ENCODE measurements at places on chromosomes 6 and 20.
A peak's percentile ranks its signal among the peaks of the same experiment; 100 is the strongest.

- DNase-seq = no peak
These were observed 88.6 kb downstream of the PDE10A start for GRCh38 chr6:165574220-165575157.

DNA sequence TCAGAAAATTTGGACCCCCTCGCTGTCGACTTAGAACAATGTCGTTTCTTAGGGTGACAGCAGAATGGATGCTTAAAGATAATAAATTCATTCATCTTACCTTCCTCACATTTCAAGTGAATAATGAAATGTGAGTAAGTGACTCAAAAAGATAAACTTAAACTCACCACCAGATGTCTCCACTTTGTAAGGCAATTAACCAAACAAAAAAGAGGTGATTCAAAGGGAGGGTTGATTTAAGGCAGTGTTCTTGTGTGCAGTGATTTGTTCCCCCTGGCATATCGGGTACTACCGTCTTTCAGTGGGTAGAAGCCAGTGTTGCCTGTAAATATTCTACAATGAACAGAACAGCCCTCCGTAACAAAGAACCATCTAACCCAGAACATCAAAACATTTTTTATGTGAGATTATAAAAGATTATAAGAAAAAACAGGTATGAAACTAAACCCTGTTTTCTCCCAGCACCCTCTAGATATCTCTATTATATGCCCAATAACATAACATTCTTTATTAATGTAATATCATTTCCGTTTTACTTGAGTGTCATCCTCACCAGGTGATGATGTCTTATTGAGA is 589.7 kb downstream of the CBLN4 start:
- no peak for DNase-seq

- DNase-seq = no peak
These were observed 23.2 kb downstream of the SUN5 start for GRCh38 chr20:32980990-32981389.

GRCh38 chr20:62370115-62370806 is 3.1 kb upstream of the LAMA5 start:
- DNase-seq = no peak

GRCh38 chr6:47034421-47034820 is 7.7 kb downstream of the ADGRF1 start:
- DNase-seq = no peak

GRCh38 chr20:37627060-37627766 is 66.6 kb upstream of the CTNNBL1 start:
- no peak for DNase-seq

GRCh38 chr20:32062776-32063170 is 10.7 kb downstream of the HCK start:
- peak; percentile 11 for DNase-seq

DNA sequence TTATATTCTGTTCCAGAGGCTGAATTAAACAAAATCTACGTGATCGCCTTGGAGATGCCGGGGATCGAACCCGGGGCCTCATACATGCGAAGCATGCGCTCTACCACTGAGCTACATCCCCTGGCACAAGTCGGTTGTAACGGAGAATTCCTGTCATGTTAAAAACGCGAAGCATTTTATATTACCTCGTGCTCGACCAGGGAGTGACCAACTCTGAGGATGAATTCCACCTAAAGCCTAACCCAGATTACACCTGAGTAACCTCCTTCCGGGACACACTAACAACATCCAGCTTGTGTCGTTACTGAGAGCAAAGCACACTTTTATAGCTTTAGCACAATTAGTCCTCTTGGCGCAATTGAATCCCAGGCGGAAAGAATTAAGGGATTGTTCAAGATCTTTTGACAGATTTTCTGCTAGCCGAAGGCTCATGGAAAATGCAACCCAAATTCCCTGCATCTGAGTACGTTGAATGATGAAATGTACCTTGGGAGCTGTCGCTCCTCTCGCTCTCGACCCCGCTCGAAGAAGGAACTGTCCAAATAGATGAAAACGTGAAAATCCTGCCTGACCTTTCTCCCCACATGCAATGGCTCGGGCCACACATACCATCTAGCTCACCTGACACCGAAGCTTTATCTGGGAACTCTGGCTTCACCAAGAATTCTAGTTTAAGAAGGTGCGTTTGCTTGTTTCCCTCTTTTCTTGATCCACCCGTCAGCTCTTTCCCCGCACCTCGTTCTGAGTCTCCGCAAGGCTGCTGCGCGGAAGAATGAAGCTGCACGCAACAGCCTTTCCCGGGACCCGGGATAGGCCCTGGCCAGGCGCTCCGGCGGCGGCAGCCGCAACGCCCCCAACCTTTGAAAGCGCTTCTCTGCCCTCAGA is 148.3 kb downstream of the GPX5 start:
- no peak for DNase-seq

GRCh38 chr6:167098825-167099225 is 24.1 kb upstream of the CCR6 start:
- peak; percentile 54 for DNase-seq

- no peak for DNase-seq
These were observed 79.9 kb downstream of the THBS2 start for GRCh38 chr6:169173532-169174268.

- no peak for DNase-seq
These were observed 229.8 kb downstream of the HIVEP2 start for GRCh38 chr6:142714951-142715785.

DNA sequence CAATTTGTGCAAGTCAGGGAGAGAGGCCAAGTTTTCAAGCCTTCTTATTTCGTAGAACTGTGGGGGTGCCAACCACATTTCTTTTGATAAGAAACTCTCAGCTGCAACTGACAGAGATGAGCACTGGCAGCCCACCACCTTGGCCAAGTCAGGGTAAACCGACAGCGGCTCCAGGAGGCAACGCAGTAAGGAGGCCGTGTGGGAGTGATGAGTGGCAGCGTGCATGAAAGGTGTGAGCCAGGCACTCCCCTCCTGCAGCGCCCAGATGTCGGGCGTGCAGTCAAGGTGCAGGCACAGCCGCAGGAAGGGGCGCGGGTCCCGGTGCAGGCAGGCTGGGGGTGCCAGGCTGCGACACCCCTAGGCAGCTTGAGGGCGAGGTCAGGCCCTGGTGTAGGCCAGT is 49.2 kb upstream of the HDAC2 start:
- no peak for DNase-seq

DNA sequence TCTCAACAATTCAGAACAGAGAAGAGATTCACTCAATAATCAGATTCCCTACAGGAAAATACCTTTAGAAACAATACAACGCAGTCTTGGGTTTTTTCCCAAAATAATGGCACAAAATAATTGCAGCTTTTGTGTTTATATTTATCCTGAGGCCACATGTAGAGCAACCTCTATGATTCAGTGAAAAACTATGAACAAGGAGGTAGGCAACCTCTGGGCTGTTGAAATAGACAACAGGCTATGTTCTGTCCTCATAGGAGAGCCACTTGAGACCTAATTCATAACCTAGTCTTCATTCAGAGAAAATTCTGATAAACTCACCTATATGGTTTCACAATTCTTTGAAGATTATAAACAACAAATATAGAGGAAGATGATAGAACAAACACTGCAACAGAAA is 118.3 kb downstream of the KHDC1L start:
- DNase-seq = no peak

GRCh38 chr6:8238773-8239683 is 136.7 kb upstream of the EEF1E1 start:
- no peak for DNase-seq

DNA sequence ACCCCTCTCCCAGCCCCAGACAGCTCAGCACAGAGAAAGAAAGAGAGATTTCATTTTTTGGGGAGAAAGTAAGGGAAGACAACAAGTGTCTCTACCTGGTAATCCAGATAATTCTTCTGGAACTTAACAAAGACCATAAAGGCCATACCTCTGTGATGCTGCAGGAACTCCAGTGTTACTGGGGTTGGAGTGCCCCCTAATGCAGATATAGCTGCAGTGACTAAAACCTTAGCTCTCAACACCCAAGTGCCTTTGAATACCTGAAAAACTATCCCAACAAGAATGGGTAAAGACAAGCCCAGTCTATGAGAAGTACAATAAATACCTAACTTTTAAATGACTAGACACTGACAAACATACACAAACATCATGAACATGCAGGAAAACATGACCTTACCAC is 365.3 kb upstream of the PTCHD4 start:
- DNase-seq = no peak

DNA sequence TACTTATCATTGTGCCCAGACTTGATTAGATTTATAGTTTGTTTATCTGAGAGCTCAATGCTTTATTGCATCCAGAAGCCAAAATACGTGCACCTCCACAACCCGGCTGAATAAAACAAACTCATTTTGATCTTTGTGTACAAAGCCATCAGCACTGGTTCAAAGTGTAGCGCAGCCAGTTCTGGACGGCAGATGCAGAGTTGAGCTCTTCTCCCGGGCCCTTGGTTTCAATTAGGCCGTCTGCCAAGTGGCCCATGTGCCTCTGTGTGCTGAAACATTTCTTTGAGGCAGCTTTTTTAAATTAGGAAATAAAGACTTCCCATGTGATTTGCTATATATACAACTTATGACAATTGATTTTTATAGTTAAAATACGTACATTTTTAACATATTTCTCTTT is 96.2 kb upstream of the RSPO3 start:
- no peak for DNase-seq

DNA sequence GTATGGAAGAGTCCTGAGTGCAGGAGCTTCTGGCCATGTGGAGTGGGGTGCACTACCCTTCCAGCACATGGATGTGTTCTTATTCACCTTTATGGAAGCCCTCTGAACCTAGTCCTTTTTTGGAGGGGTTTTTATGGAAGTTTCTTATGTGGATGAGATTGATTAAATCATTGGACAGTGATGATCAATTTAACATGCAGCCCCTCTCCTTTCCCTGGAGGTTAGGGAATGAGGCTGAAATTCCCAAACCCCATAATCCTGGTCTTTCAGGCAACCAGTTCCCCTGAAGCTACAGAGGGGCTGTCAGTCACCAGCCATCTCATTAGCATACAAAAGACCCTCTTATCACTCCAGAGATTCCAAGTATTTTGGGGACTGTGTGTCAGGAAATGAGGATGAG is 183.9 kb upstream of the MAP3K7 start:
- DNase-seq = no peak

- DNase-seq = no peak
These were observed 8.2 kb downstream of the ADISSP start for GRCh38 chr20:3759316-3759823.

- DNase-seq = no peak
These were observed 5.0 kb upstream of the PDRG1 start for GRCh38 chr20:31956556-31957526.

GRCh38 chr20:6122111-6122872 is 538 bp downstream of the FERMT1 start:
- no peak for DNase-seq

DNA sequence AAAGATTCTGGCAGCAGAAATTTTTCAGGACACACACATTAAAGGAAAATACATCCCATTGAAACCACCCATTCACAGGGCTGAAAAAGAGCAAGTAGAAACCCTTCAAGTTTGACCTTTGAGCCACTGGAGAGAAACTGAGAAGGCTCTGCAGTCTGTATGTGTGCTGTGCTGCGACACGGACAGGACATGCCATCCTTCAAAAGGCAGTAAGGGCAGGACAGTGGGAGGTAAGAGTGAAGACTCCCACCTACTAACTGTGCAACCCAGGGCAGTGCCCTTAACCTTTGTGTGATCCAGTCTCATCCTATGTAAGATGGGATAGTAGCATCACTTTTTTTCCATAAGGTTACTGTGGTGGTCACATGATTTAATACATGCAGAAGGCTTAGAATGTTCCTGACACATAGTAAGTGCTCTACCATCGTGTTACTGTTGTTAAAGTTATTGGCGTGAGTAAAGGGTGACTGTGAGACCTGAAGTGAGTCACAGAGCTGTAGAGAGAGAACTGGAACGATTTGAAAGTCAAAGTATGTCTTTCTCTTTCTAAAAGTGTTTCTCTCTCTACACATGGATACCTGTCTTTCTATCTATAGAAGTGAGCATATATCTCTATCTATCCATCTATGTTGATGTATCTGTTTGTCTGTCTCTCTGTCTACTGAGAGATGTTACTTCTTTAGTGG is 153.7 kb upstream of the OLIG3 start:
- no peak for DNase-seq

DNA sequence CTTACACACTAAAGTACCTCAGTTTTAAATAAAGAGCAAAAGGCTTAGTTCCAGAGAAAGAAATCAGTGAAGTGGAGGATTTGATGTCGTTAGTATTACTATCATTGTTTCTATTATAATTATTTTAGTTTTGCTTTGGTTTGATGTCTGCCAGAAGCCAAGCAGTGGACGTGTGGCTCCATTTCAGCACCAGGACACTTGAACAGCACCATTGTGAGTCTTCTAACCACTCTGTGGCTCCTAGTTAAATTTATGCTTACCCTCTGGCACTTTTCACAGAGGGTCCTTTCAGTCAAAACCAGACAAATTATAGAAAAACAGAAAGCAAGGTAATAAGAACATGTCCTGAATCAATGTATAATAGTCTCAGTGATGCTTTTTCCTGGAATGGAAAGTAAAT is 3.4 kb downstream of the COL9A1 start:
- DNase-seq = no peak

- peak; percentile 81 for DNase-seq
These were observed at the start of gene SMIM8 for GRCh38 chr6:87322304-87323212. Gene SMIM8 (plus strand): TSS chr6:87322588. CDS start chr6:87337032, 14,444 bp downstream.

GRCh38 chr6:29927841-29928388 is 14.4 kb upstream of the HLA-A start:
- no peak for DNase-seq

GRCh38 chr6:29919506-29920445 is 22.6 kb upstream of the HLA-A start:
- DNase-seq = no peak

DNA sequence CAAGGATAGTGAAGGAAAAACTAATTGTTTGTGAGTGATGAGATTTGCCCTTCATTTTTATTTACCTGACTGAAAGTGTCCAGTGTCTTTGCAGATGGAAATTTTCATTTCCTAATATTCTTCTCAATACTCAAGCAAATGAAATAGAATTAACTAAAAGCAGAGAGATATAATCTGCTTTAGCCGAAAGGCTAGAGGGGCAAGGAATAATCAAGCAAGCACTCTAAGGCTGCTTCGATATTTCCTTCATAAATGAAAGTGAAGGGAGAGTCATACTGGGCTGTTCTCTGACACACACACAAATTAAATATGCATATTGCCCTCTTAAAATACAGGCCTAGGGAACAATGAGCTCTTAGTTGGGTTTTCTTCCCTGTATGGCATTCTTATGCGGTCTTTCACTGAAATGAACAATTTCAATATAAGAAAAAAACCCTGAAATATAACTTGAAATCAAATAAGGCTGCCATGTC is 47.5 kb upstream of the POPDC3 start:
- DNase-seq = no peak

Measured in CD4-positive, alpha-beta T cell treated with Interleukin-2 at 100 ng/mL for 4 hours (primary cell).